ENCODE measurements at places on chromosomes 11 and 22.

GRCh38 chr22:50698546-50698945 is 25.9 kb downstream of the SHANK3 start:
- no peak for DNase-seq

DNA sequence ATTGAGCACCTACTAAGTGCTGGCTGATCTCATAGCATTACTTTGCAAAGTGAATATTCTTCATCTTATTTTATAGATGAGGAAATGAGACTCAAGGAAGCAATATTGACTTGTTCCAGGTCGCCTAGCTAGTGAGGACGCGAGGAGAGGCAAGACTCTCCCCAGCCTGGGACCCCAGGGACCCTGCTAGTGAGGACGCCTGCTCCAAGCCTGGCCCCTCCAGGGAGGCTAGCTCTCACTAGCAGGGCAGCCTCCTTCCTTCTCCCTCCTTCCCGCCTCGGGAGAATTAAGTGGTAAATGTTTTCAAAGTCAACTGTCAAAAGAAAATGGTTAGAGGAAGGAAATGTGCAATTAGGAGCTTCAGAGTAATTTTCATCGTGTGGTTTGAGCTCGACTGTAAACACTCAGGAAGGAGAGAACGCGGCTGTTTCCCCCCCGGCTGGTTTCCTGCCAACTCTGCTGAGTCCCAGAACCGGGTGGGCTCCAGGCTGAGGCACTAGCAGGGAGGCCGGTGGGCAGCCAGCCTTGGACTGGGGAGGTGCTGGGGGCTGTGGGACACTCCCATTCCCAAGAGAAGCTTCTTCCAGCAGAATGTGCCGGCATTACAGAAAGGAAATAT is 17.9 kb downstream of the MYEOV start:
- no peak for DNase-seq

DNA sequence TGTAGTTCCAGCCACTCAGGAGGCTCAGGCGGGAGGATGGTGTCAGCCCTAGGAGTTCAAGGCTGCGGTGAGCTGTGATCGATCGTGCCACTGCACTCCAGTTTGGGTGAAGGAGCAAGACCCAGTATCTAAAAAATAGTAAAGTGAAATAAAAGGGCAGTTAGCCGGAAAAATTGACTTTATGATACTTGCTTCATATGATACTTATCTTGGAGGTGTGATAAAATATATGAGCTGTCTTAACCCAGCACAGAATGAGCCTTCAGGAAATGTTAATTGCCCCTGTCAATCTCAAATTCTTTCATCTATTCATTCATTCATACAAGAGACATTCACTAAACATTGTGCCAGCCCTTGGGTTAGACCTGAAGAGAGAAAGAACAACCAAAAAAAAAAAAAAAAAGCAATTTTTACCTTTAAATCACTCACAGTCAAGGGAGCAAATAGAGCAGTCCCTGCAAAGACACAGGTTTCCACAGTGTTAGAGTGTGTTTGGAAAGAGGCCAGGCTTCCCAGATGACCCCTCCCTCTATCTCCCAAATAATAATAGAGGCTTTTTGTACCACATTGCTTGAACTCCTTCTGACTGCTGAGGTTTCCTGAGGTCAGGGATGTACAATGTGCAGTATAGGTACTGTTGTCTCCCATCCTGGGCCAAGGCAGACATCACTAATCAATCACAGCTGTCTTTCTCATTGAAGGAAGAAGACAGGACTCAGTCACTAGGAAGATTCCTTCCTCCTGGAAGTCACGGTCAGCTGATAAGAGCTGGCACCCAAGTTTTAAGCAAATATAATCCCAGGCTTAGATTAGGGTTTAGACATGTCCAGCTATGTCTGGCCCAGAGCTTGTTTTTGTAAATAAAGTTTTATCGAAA is 454.6 kb downstream of the MIAT start:
- no peak for DNase-seq

DNA sequence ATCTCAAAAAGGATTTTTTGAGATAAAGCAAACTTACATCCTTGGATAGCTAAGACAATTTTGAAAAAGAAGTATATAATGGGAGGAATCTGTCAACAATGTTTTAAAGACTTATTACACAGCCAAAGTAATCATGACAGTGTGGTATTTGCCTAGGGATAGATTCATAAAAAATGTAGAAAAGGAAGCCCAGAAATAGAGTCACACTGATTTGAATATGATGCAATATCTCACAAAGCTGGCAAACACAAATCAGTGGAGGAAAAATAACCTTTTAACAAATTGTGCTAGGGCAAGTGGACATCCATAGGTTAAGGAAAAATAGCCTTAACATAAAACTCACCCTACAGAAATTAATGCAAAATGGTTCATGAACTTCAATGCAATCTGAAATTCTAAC is 6.0 kb downstream of the XKR3 start:
- no peak for DNase-seq

DNA sequence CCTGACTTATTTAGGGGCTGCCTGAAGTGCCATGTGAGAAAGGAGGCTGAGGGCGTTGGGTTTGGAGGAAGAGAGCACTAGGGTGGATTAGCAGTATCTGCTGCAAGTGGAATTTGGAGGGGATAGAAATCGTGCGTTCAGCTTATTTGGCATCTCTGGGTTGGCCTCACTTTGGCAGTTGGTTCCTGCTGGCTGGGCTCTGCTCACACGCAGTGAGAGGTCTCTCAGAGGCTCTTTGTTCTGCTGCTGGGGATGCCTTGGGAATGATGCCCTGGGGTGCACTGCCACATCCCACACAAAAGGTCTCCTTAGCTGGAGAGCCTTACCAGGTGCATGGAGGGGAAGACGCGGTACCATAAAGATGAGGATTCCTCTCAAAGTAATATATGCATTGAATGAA is 17.7 kb upstream of the MICAL2 start:
- no peak for DNase-seq

- DNase-seq = no peak
These were observed 15.8 kb upstream of the SYN3 start for GRCh38 chr22:33073989-33074418.

- DNase-seq = no peak
These were observed 12.8 kb downstream of the OR8A1 start for GRCh38 chr11:124582565-124582964.

- DNase-seq = no peak
These were observed 4.3 kb downstream of the C2CD2L start for GRCh38 chr11:119111361-119111925.

DNA sequence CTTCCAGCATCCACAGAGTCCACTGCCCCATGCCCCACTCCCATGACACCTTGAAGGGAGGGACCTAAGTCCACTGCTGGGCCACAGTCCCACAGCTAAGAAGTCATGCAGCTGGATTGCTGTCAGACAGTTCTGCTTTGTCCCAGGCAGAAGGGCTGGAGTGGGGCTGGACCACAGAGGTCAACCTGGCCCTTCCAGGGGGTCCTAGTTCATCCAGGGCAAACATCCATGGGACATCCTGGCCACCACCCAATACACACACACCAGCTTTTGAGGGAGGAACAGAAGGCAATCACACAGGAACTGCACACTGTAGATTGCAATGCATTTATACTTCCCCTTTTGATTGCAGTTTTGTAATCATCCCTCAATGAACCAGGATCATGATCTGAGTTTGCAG is 11.3 kb upstream of the APOL4 start:
- no peak for DNase-seq

DNA sequence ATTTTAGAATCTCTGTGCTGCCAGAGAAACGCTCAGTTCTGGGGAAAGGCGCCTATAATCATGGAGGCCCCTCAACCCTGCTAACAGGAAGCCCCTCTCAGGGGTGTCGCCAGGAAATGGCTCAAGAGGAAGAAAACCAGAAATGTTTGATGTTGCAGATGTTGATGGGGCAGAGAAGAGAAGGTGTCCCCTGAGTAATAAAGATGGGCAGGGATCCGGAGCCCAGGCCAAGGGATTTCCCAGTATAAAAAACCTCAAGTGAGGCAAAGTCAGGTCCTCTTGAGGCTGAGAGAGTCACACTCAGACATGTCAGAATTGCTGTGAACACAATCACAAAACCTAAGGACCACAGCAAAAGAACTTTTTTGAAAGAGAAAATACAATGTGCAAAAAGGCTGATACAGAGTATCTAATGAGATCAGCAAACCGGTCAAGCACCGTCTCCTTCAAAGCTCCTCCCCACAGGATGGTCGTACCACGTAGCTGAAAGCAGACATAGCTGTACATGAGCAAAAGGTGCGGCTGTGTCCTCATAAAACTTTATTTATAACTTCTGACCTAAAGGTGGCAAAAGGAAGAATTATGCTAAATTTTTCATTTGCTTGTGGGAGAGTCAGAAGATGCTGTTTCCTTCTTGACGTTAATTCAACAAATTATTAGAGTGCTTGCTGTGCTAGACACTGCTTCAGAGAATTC is 12.2 kb downstream of the MOV10L1 start:
- no peak for DNase-seq
